ENCODE measurements at places on chromosomes 13 and 19.

- no peak for DNase-seq
Measured at GRCh38 chr13:43411211-43411610, 375.6 kb downstream of the ENOX1 start.

DNA sequence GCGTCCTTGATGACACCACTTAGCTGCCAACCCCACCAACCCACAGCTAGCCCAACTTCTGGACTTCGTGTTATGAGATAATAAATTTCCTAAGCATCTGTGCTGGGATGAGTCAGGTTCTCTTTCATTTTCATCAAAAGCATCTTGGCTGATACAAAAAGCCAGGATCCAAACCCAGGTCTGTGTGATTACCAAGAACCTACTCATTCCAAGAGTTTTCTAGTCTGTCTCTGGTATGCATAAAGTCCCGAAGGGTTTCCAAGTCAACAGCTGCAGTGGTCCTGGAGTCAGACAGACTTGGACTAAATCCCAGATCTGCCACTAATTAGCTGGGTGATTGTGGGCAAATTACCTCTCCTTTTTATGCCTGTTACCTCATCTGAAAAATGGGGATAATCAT lies 55.5 kb upstream of the SERP2 start:
- no peak for DNase-seq

DNA sequence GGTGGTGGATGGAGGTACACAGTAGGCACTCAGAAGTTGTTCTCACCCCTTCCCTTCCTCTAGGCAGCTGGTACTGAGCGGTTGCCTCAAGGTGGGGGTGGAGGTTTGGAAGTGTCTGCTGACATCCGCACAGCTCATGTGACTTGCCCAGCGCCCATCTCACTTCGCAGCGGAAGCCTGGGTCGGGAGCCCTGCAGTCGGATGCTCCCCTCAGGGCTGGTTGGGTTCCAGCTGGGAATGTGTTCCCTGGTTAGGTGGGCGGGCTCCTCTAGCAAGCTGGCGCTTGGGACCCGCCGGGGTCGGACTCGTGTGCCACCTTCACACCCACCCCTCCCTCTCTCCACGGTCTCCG lies 10.2 kb downstream of the PPP1R37 start:
- no peak for DNase-seq

DNA sequence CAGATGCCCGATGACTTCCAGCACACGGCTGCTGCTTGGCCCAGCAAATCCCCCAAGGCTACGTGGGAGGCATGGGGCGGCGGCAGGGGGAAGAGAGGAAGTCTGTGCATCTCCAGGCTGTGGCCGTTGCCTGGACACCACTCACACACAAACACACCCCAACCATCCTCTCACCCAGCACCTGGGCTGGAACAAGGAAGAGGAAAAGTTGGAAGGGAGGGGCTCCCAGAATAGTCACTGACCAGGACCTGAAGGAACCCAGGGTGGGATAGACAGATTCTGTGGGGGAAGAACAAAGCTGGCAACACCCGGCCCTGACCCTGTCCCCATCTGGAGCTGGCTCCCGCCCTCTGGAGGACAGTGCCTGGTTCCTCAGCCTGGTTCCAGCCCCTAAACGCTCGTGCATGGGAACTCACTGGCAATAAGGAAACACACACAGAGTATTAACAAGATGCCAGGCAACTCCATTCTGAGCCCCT lies 11.2 kb downstream of the PPP6R1 start:
- no peak for DNase-seq

DNA sequence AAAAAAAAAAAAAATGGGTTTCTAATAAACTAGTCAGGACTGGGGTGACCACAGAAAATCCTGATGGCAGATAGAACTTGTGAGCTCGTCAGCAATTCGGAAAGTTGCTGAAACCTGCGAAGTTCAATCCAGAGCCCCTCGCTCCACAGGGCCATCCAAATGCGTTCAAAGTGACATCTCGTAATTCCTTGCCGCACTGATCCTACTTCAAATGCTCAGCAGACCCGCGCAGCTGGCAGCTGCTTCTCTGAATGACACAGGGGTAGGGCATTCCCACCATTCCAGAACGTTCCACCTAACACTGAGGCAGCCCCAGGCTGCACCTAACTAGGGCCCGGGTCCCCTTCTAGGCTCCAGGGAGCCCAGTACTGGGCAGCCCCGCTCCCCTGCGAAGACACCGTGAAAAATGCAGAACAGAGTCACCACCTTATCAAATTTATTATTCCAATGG lies 4.8 kb upstream of the DAPK3 start:
- DNase-seq: no peak

DNA sequence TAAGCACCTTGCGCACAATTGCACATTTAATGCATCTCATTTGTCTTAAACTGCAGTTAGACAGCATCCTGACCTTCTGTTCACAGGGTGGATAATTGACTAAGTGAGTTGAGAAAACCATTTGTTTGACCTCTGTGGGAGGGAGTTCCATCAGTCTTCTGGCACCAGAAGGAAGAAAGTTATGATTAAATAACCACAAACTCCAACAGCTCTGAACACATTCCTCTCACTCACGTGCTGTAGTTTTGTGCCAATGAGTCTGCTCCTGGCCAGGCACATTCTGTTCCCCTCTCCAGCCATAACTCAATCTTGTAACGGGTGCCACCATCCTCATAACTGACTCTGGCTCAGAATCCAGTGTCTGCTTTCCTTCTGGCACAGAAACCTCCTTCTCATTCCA lies 817.2 kb downstream of the SLITRK1 start:
- no peak for DNase-seq
